Panc1 (cell line): ENCODE measurements at places on chromosomes 11 and 22. TPM values are rescaled to one million over a fixed set of nuclear protein-coding genes. Genes with fewer than 3 reads are reported as not detected.

- DNase-seq = no peak
Measured at GRCh38 chr11:1757861-1758610, 5.7 kb downstream of the CTSD start.

The SDHD gene
- total RNA-seq = 166 TPM

GRCh38 chr11:70397983-70398833, at the start of gene CTTN:
Gene CTTN (plus strand): TSS chr11:70398529. CDS start chr11:70407298, 8,769 bp downstream.
- DNase-seq = peak; percentile 25

- no peak for DNase-seq
Measured at GRCh38 chr11:71305041-71305440, 52.7 kb upstream of the SHANK2 start.
